ENCODE measurements at places on chromosomes 5 and 9.

- no peak for DNase-seq
Observed at GRCh38 chr5:157445745-157446411, 14.1 kb upstream of the NIPAL4 start.

DNA sequence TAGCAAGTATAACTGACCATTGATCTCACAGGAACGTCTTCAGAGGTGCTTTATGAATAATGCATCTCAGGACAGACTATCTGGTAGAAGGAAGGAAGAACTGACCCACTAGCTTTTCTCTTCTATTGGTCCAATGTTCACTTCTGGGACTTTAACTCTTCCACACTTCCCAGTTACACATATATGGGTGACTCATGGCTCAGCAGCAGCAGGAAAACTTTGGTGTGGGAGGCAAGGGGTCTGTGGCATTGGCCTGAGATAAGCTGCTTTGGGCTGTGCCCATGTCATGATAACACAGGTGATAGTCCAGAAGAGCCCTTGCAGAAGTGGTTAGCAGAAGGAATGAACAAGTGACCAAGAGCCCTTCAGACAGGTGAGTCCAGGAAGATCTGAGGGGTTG is 148.8 kb downstream of the RAB3C start:
- no peak for DNase-seq

DNA sequence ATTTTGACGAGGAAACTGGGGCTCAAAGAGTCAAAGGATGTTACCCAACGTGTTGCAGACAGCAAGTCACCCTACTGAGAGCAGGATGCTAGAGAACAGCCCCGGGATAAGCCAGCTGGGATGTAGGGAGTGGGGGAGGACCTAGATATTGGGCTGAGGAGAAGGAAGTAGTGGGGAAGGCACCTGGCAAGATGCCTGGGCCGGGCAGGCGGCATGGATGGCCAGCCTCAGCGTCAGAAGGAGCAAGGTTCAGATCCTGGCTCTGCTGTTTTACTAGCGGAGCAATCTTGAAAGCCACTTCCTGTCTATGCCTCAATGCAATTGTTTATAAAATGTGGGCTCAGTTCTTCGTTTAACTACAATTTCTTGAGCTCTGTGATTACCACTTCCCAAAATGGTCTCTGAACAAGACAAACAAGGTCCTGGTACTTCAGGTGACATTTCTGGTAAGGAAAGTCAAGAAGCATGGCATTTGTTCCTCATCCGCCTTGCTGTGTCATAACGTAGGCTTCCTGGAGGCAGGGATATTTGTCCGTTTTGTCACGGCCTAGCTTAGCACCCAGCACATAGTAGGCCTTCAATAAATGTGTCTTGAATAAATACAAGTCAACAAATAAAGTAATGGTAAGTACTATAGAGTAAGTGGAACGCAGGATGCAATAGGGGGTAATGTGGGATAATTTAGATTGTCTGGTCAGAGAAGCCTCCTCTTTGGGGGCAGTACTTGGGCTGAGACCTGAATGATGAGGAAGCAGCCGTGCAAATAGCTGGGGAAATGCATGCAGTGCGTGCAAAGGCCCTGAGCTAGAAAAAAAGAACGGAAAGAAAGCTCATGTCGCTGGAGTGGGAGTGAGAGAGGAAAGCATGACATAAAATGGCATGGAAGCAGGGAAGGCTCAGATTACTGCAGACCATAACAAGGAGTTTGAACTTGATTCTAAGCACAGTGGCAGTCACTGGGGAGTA is 70.5 kb downstream of the SMIM23 start:
- no peak for DNase-seq

DNA sequence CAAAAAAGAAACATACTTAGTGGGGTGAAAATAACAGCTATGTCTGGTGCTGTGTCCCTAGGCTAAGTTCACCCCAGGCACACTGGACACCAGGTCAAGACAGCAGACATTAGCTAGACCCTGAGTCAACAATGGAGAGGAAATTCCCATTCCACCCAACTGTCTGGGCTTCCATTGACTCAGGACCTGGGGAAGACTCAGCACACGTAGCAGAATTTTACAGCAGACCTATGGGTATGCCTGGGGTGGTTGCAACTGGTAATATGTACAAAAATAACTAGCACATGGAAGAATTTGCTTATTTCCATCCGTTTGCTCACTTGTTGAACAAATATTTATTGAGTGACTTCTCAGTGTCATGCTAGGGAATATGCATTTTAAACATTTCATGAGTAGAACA is 117.0 kb downstream of the GAS1 start:
- no peak for DNase-seq

DNA sequence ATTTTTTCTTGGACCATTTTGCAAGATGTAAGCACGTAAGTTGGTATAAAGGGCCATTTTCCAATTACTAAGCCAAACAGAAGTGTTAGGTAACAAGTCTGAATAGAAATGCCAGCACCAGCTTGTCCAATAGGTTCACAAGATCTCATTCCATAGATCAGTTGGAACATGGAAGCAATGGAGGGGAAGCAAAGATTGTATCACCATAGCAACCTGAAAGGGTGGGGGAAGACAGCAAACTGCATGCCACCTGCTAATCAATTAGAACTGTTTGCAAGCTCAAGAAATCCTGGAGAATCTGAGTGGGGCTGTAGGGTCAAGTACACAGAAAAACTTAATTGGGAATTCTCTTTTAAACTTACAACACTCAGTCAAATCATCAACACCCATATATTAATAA is 264.9 kb upstream of the EFNA5 start:
- no peak for DNase-seq

GRCh38 chr5:5018578-5018970 is 121.6 kb upstream of the ADAMTS16 start:
- no peak for DNase-seq

DNA sequence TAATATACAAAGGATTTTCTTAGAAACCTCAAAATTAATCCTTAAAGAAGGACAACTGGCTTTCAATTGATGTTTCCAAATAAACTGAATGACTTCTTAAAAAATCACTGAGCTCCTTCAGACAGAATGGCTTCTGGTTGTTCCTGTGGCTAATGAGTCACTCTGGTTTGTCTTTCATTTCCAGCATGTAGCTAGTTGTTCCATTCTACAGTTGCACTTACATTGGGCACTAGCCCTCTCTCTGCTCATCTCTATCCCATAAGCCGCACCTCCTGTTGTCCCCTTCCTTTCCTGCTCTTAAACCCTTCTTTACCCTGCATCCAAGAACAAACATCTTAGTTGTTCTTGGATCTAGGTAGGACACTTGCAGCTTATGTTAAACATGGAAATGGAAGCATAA is 235.3 kb upstream of the HAPLN1 start:
- DNase-seq, result no peak

DNA sequence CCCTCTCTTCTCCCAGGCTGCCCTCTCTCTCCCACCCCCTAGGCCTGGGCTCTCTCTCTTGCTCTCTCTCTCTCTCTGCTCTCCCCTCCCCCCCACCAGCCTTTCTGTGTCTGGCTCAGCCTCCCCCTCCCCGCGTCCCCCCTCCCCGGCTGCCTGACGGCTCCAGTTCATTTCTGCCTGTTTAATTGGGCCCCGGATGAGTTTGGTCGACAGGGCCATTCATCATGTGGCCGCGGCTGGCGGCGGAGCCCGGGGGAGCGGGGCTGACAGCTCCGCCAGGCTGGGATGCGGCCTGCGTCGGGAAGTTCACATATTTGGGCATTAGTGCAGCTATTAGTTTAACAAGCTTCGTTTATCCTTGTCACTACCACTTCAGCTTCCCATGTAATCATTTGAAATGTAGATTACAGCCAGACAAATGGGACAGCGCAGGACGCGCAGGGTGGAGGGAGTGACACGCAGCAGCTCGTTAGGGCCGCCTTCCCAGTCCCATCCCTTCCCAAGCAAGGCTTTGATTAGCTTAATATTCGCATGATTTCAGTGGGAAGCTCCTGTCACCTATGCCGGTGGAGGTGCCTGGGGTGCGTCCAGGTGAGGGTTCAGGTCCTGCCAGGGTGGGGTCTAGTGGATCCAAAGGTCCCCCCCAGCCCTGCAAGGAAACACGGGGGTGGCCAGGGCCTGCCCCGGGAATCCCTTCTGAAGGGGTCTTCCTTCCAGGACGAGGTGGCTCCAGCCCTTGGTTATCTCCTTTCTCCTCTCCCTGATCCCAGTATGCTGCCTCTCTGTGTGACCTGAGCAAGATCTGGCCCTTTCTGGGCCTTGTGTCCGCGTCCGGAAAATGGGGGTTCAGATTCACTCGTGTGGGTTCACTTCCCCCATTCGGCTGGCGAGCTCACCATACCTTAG is 214.8 kb downstream of the PAX5 start:
- DNase-seq, result no peak

GRCh38 chr5:143698574-143698973 is 113.4 kb upstream of the HMHB1 start:
- no peak for DNase-seq

DNA sequence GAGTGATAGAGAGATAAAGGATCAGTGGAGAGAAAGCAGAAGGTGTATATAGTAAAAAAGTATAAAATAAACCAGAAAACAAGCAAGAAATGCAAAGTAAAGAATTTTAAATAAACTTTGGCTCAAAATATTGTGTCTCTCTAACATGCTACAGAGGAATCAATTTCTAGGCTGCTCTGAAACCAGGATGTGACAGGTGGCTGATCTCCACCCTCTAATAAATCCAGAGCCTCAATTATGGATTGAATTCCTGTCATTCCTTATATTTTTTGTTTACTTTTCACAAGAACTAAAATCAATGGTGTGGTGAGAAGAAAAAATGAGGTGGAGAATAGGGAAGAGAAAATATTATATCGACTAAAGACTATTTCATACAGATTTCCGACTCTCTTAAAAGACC is 965.1 kb upstream of the SEMA6A start:
- DNase-seq, result no peak

DNA sequence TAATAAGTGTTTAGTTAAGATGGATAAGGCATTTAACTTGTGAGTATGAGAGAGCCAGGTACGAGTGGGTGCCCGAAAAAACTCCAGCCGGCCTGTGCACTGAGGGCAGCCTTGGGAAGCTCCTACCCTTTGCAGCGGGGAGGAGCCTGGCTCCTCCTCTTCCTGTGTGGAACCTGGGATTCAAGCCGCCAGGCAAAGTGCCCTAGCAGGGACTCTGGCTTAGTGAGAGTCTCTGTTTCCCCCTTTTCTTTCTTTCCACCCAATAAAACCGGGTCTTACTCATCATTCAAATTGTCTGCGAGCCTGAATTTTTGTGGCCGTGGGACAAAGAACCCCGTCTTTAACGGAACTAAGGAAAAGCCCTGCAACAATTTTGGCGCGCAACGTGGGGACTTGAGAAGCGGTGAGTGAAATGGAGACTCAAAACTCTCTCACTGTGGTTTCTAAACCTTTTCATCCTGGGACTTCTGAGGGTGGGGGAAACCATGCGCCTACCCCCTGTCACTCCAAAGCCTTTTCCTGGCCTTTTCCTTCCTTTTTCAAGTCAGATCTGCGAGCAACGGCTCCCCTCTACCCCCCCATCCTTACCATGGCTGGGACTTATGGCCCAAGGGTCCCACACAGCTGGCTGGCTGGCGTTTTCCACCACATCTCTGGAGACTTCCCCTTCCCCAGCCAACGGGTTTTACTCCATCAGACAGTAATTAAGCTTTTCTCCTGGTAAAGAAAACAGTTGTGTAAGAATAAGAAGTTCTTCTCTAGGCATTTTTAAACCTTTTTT is 535.7 kb upstream of the ACO1 start:
- no peak for DNase-seq

DNA sequence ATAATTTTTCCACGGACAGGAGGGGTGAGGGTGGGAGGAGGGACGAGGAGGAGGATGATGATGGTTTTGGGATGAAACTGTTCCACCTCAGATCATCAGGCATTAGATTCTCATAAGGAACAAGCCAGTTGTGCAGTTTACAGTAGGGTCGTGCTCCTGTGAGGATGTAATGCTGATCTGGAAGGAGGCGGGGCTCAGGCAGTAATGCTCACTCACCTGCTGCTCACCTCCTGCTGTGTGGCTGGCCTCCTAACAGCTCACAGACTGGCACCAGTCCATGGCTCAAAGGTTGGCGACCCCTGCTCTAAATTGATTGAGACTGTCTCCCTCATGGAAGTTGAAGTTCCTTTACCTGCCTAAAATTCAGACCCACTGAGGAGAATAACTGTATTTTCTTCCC is 33.2 kb downstream of the ANKRA2 start:
- DNase-seq, result no peak

GRCh38 chr5:174428895-174429294 is 295.5 kb upstream of the MSX2 start:
- no peak for DNase-seq

- DNase-seq, result no peak
Observed at GRCh38 chr9:84139296-84140070, 158.9 kb downstream of the RMI1 start.

GRCh38 chr9:15079989-15080388 is 169.8 kb upstream of the FREM1 start:
- DNase-seq, result no peak

GRCh38 chr5:75566710-75567309 is 44.4 kb upstream of the ANKDD1B start:
- no peak for DNase-seq

GRCh38 chr5:132748522-132749000 is 1.3 kb downstream of the CCNI2 start:
- no peak for DNase-seq

GRCh38 chr9:119289740-119290433 is 79.3 kb downstream of the BRINP1 start:
- no peak for DNase-seq

- DNase-seq, result no peak
Observed at GRCh38 chr5:39713250-39713916, 288.6 kb upstream of the DAB2 start.

DNA sequence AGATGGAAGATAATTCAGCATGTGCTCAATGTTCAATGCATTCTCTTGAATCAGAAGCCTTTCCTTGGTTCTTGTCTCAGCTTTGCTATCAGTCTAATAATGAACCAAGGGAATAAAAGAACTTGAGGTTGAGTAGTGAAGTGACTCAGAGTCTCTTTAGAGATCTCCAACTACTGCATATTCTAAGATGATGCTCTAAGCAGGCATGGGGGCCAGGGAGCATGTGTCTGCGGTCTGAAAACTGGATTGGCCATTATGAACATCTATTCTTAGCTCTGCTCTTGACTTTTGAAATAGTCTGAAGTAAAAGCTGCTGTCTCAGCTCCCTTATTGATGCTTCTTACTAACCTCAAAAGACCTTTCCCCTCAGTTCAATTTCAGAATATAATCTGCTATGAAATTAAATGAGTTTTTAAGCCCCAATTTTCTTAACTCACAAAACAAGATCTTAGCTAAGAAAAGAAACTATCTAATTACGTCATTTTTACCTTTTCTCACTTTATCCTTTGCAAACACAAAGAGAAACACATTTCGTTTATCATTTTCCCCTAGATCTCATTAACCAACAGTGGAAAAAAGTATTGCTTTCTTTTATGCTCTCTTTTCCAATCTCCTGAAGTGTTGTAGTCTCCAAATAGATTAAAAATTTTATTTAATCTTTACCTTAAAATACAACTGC is 44.8 kb downstream of the PLCXD3 start:
- no peak for DNase-seq

- no peak for DNase-seq
Observed at GRCh38 chr5:66326276-66326675, 182.2 kb downstream of the SREK1 start.

DNA sequence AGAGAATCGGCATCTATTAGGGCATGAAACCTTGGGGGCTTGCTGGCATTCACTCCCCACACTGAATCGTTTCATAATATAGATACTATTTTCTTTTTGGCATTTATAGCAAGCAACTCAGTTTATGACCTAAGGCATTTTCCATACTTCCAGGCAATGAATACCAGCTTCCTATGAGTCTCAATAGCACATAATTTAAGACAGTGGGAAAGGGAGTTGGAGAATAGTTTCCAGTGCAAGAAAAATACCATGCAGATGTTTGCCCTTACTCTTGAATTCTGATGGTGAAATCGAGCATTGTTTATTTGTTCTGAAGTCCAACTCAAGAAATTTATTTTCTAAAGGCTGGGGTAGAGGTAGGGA is 175.8 kb upstream of the KLF9 start:
- no peak for DNase-seq
